ENCODE measurements at places on chromosomes 13 and 19.

DNA sequence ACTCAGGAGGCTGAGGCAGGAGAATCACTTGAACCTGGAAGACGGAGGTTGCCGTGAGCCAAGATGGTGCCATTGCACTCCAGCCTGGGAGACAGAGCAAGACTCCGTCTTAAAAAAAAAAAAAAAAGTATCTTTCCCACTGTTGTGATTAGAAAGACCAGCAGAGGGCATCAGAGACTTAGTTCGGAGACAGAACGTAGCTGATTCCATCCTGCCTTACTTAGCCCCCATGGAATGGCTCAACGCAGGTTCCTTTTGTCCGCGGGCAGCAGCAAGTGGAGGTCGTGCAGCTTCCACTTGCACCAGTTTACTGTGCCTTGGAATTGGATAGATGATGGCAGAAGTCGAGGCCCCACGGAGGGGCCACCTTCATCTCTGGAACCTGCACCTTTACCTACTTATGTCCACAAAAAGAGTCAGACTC, 8.1 kb downstream of the TIMM29 start:
- peak; percentile 65 for DNase-seq

GRCh38 chr13:39012608-39013007, 22.0 kb upstream of the STOML3 start:
- no peak for DNase-seq

DNA sequence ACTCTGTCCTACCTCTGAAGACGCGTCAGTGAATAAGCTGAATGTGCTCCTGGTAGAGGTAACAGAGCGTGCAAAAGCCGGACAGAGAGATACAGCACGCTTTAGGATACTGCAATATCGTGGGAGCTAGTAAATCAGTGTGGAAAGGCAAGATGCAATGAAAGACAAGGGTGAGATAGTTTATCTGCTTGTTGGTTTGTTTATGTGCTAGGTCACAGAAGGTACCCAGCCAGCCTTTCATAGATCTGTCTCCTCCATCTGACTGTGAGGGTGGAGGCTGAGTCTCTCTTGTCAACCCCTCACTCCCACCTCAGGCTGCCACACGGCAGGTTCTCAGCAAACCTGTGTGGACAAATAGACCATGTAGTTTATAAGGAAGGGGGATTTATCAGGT, 904 bp upstream of the GIPC1 start:
- DNase-seq, result no peak

DNA sequence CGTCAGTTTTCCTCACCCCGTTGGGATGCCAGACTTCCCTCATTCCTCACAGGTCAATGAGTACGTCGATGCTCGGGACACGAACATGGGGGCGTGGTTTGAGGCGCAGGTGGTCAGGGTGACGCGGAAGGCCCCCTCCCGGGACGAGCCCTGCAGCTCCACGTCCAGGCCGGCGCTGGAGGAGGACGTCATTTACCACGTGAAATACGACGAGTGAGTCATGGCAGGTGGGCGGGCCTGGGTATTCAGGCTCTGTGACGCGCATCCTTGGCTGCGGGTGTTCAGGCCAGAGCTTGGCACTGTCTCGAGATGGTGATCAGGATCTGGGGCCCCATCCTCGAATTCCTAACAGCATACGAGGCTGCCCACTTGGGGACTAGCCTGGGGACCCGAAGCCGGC, 21.4 kb downstream of the UHRF1 start:
- DNase-seq, result no peak

GRCh38 chr13:59991395-59991794, 172.3 kb downstream of the DIAPH3 start:
- DNase-seq, result no peak

DNA sequence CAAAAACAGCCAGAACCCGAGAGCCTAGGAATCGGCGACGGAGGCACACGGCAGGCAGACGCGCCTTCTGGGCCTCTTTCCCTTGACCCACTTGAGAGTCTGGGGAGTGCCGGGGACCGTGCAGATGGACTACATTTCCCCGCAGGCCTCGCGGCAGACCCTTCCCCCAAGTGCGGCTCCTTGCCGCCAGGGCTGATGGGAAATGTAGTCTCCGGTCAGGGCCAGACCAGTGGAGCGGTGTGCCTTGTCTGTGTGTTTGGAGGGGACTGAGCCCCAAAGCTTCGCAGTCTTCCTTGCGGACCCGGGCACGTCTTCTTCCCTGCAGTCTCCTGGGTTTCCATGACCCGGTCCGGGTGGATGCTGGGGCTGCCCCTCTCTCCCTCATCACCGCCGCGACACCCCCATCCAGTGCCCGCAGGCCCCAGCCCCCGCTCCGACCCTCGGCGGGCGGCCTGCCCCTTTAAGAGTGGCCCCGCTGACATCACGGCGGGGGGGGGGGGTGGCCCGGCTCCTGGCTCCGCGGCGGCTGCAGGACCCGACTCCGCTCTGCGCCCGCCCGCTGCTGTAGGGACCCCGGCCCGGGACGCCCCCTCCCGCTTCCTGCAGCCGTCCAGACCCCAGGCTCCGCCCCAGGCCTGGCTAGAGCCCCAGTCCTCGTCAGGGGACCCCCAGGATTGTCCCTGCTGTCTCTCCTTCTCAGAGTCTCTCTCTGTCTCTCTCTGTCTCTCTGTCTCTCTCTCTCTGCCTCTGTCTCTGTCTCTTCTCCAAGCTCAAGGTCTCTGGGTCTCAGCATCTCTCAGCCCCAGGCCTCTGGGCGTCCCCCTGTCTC, 758 bp upstream of the CACNG7 start:
- no peak for DNase-seq

DNA sequence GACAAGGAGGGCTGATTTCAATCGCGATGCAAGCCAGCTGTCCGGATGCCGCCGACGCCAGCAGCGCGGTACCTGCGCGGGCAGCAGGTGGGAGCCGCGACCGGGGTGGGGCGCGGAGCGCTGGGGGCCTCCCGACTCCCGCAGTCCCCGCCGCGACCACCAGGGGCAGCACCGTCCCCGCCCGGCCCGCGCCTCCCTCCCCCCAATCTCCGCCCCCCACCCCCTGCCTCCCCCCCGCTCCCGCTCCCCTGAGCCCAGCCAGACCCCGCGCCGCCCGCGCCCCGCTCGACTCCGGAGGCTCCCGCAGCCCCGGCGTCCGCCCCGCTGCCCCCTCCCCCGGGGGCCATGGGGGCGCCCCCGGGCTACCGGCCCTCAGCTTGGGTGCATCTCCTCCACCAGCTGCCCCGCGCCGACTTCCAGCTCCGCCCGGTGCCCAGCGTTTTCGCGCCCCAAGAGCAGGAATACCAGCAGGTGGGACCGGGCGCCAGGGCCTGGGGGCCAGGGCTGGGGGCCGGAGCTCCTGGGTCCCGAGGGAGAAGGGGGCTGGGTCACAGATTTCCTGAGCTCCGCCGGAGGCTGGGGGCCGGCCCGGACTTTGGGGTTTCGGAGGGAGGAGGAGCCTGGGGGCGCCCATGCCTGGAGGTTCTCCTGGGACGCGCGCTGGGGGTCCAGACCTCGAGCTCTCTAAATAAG, at the start of gene TTYH1:
TTYH1 (plus strand) TSS at position 257 of the 693 bp plus-strand sequence; CDS start at position 346, 89 bp downstream.
- DNase-seq, result no peak

DNA sequence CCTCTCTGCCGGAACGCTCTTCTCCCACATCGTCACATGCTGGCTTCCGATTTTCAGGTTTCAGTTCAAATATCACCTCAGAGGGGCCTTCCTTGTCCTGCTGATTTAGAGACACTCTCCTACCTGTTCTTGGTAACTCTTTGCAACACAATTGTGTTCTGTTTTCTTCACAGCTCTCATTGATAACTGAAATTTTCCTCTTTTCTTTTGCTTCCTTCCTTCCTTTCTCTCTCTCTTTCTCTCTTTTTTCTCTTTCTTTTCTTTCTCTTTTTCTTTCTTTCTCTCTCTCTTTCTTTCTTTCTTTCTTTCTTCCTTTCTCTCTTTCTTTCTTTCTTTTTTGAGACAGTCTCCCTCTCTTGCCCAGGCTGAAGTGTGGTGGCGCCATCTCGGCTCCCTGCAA, 12.0 kb upstream of the LRRC4B start:
- no peak for DNase-seq

Measured in NCI-H2107 (cell line).